ENCODE measurements at places on chromosomes 1 and 21.

DNA sequence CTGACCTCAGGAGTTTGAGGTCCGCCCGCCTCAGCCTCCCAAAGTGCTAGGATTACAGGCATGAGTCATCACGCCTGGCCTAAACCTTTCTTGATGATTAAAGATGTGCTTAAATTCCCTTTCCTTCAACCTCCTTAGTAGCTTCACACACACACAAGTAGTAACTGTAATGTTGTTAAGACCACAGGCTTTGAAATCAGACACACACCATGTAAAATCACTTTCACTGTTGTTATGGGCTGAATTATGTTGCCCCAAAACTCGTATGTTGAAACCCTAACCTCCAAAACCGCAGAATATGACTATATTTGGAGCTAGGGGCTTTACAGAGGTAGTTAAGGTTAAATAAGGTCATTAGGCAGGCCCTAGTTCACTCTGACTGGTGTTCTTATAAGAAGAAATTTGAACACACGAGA is 180.2 kb downstream of the NR5A2 start:
- DNase-seq = no peak

DNA sequence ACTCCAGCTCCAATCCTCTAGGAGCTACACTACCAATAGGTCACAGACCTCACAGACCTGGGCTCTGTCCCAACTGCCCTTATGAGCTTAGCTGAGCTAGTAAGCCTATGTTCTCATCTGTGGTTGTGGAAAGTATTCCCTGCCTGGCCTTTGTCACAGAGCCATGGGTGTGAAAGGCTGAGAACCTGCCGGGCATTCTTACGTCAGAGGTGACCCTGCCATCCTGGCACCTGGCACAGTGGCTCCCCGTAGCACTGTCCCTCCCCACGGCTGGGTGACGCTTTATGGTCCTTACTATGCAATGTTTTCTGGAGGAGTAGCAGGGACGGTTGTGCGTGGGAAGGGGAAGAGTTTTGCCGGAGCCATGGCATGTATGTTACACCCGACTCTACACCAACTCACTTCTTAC is 3.5 kb downstream of the TNFRSF1B start:
- no peak for DNase-seq

DNA sequence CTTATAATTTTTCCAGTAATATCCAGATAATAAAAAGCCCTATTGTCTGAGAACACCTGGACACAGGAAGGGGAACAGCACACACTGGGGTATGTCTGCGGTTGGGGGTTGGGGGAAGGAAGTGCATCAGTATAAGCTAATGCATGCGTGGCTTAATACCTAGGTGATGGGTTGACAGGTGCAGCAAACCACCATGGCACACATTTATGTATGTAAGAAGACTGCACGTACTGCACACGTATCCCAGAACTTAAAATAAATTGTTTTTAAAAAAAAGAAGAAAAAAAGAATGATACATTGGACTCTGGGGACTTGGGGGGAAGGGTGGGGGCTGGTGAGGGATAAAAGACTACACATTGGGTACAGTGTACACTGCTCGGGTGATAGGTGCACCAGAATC is 144.9 kb upstream of the C1orf174 start:
- DNase-seq = no peak

DNA sequence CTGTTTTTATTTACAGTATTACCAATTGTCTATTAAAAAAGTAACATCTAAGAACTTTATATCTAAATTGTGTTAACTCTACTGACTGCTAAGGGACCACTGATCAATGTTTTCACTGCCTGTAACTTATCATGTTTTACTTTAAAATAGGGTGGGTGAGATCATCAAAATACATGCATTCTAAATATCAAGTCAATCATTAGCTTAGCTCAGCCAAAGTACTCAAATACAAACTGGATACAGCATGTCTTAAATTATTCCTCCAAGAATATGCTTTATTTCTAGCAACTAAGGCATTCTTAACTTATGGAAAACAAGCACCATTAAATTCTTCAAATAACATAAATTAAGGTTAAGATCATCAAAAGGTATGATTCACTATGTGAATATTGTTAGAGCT is 638.7 kb upstream of the RGS18 start:
- no peak for DNase-seq

- no peak for DNase-seq
Observed at GRCh38 chr1:167631386-167631935, 1.4 kb downstream of the RCSD1 start.

- DNase-seq = no peak
Observed at GRCh38 chr1:3156936-3157335, 87.9 kb downstream of the PRDM16 start.

DNA sequence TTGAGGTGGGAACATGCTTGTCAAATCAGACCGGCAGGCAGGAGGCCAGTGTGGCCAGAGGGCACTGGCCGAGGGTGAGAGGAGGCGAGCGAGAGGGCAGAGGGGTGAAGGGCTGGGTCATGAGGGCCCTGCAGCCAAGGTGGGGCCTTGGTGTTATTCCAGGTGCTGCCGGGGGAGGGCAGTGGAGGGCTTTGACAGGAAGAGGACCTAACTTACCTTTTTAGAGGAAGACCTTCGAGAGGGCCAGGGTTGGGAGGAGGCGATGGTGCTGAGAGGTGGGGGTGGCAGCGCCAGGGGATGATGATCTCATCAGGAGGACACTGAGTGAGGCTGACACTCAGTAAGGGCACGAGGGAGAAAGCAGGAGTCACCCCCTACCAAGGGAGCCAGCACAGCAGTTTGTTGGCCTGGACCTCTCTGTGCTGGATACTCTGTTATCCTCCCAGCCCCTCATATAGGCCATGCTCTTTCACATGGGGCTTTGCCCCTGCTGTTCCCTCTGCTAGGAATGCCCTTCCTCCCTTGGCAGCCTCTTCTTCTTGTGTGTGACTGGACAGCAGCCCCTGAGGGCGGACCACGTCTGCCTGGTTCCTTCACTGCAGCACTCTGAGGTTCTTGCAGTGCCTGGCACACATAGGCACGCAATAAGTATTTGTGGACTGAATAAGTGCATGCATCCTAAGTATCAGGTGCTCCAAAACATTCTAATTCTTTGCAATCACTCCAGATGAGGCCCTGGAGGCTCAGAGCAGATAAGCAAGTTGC is 7.5 kb upstream of the TTC22 start:
- DNase-seq = no peak
